Stimulated activated CD4-positive, alpha-beta T cell treated with anti-CD3 and anti-CD28 coated beads, Interleukin-15, amount 100 ng/mL, for 1 hour (primary cell): ENCODE measurements at places on chromosomes 6 and 20.

- DNase-seq, result no peak
These were observed 291.2 kb downstream of the CDH26 start for GRCh38 chr20:60249436-60249835.

GRCh38 chr6:98974309-98974708 is 26.6 kb upstream of the FBXL4 start:
- DNase-seq, result no peak

GRCh38 chr6:12102350-12102749 is 90.2 kb downstream of the HIVEP1 start:
- no peak for DNase-seq

- no peak for DNase-seq
These were observed 9.1 kb upstream of the ZNFX1 start for GRCh38 chr20:49286689-49287551.

DNA sequence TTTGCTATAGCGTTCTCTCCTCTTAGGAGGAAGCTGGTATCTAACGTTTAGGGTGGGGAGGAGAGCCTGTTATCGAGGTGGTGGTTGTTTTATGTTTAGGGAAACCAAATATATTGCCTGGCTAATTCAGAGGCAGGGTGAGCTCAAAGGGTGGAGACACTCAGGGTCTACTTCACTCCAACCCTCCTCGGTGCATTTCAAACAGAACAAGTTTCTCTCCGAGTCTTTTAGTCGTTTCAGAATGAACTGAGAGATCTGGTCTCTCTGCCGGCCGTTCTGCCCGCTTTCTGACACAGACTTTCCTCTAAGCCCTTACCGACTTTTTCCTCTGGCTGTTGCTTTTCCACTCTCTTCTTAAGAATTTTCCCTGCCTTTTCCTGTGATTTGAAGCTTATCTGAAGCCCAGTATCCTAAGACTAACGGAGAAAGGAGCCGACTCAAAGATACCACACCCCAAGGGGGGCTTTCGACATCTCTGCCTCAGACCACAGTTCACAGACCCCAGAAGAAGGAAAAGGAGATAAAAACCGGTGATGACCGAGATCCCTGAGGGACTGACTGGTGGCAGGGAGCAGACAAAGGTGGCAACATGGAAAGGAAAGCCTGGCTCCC is 865 bp downstream of the STK38 start:
- DNase-seq, result no peak

DNA sequence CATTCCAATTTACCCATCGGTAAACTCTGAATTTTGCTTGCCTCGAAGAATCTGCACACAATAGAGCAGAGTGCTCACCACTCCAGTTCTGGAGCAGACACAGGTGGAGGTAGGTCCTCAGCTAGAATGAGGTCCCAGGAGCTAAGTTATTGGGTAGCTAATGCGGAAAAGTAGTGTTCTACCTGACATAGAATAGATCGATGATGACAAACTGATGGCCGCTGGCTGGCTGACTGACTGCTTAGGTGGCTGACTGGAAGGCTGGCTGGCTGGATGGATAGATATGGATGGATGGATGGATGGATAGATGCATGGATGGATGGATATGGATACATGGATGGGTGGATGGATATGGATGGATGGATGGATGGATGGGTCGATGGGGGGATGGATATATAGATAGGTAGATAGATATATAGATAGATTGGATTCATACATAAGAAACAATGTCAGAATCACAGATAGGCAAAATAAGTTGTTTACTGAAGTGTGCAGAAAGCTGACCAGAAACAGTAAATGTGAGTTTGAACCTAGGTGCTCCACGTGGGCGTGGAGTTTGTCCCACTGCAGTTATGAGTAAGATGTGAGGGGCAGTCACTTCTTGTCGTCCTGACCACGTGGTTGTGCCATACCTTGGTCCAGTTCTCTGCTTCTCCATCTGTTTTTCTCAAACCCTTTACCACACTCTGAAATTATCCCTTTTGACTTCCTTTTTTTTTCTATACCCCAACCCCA is 62.1 kb downstream of the TBXT start:
- no peak for DNase-seq

DNA sequence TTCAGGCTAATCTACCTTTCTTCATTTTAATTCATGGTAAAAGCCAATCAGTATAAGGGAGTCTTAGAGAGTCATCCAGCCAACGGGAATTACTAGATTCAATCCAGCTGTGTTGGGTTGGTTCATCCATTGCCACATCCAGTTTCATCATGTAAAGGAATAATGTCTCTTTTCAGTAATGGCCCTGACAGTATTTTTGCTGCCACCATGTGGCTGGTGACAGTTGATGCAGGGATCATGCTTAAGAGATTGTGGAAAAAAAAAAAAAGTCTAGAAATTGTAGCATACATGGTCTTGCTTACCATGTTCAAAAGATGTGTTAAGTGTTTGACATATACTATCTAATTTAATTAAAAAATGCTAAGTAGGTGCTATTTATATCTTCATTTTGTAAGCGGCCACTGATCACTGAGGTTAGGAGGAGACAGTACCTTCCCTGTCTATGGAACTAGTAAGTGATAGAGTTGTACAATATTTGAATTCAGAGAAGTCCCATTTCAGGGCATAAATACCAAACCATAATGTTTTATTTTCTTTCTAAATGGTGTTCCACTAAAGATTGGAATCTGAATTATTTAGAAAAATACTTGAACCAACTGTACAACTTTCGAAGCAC is 135.9 kb downstream of the KHDRBS2 start:
- DNase-seq, result no peak

GRCh38 chr6:89952686-89953085 is 58.4 kb downstream of the GJA10 start:
- DNase-seq, result no peak

DNA sequence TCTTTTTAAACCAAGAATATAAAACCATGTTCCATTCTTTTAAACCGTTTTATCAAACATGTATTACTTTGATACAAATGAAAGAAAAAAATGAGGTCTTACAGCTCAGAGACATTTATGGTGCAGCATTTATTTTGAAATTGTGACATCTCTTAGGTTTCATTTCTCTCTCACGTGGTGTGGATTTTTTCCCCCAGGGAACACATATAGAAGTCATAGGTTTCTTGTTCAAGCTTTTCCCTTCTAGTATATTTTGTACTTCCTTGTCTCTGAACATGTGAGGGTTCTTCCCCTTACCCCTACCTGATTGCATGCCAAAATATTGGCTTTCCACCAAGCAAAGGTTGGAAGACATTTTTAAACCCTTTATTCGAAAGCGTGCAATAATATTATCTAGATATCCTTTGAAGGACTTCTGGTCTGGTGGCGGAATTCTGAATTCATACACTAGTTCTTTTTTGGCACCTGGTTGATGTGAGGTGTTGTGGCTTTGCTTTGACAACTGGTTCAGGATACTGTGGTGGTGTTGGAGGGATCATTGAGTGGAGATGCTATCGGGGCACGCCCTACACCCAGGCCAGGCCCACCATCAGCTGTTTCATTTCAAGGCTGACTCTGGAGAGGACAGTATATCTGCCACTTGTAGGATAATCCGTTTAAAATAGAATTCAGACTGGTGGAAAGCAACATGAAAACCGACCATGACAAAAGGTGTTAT is 5.6 kb upstream of the FAM50B start:
- DNase-seq, result no peak

DNA sequence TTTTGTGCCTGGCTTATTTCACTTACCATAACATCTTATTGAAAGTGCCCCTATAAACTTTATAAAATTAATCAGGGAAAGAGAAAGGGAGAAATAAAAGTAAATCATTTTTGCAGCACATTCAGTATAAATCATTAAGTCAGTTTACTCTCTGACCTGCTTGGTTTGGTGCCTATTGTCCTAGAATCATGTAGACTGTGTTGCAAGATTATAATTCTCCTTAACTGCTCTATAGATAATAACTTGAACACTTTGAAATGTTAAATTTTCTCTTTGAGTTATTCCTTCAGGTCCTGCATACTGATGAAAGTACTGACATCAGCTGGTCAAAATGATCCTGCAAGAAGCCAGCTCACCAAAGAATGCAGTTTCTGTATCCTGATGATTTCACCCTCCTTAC is 969.6 kb upstream of the GJE1 start:
- no peak for DNase-seq

DNA sequence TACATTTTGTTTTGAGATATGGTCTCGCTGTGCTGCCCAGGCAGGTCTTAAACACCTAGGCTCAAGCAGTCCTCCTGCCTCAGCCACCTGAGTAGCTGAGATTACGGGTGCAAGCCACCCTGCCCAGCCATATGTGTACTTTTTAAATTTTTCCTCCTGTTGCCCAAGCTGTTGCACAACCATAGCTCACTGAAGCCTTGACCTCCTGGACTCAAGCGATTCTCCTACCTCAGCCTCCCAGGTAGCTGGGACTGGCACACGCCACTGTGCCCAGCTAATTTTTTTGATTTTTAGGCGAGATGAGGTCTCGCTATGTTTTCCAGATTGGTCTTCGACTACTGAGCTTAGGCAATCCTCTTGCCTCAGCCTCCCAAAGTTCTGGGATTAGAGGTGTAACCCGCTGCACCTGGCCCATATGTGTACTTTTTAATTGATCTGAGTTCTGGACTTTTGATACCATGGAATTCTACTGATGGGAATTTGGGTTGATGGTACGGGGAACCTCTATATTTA is 44.9 kb downstream of the ITCH start:
- DNase-seq, result no peak

- no peak for DNase-seq
These were observed 69.4 kb downstream of the NRN1 start for GRCh38 chr6:5937169-5937909.

DNA sequence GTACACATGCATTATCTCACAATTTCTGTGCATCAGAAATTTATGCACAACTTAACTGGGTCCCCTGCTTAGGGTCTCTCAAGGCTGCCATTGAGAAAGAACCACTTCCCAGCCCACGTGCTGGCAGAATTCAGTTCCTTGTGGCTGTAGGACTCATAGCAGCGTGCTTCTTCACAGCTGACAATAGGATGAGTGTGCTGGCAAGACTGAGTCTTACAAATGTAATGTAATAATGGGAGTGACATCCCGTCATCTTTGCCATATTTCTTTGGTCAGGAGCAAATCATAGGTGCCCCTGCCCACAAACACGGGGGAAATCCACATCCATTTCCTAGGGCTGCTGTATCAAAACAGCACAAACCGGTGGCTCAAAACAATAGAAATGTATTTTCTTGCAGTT is 77.4 kb downstream of the FIG4 start:
- DNase-seq, result no peak

DNA sequence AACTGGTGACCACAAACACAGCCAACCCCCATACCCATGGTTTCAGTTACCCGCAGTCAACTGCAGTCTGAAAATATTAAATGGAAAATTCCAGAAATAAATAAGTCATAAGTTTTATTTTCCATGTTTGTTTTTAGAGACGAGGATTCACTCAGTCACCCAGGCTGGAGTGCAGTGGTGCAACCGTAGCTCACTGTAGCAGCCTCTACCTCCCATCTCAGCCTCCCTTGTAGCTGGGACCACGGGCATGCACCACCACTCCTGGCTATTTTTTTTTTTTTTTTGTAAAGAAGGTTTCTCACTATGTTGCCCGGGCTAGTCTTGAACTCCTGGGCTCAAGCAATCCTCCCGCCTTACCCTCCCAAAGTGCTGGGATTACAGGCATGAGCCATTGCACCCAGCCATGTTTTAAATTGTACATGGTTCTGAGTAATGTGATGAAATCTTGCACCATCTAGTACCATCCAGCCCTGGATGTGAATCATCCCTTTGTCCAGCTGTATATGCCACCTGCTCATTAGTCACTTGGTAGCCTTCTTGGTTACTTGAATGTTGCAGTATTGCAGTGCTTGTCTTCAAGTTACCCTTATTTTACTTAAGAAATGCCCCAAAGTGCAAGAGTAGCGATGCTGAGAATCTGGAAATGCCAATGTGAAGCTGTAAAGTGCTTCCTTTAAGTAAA is 14.5 kb downstream of the CSNK2A1 start:
- DNase-seq, result no peak

GRCh38 chr6:159038914-159039884 is 5.6 kb downstream of the TAGAP start:
- DNase-seq, result no peak
